ENCODE measurements at places on chromosomes 2 and 18.

DNA sequence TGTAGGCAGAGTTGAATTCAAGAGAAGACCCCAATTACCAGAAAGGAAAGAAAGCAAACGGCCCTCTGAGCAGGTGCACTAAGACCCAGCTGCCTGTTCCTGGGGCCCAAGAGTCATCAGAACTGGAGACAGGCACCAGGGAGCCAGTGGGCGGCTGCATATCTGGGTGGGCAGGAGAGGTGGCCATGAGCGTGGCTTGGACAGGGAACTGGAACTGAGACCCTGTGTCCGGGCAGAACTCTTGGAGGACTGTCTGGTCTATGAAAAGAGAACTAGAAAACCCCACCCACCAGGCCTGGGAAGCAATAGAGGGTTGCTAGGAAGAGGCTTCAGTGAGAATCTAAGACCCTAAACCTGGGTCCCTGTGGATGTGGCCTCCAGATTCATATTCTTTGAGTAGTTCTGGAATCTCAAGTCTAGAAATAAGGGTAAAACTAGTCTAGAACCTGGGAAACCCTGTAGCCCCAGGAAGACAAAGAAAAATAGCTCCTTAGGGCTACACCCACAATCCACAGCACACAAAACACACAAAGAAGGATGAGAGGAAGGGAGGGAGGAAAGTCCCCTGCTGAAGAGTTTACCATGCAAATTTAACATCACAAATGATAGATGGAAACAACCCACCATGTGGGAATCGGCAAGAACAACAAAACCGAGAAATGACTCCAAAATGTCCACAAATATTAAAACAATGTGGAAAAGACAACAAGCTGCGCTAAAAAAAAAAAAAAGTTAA is 147.0 kb downstream of the HDAC4 start:
- DNase-seq = no peak

DNA sequence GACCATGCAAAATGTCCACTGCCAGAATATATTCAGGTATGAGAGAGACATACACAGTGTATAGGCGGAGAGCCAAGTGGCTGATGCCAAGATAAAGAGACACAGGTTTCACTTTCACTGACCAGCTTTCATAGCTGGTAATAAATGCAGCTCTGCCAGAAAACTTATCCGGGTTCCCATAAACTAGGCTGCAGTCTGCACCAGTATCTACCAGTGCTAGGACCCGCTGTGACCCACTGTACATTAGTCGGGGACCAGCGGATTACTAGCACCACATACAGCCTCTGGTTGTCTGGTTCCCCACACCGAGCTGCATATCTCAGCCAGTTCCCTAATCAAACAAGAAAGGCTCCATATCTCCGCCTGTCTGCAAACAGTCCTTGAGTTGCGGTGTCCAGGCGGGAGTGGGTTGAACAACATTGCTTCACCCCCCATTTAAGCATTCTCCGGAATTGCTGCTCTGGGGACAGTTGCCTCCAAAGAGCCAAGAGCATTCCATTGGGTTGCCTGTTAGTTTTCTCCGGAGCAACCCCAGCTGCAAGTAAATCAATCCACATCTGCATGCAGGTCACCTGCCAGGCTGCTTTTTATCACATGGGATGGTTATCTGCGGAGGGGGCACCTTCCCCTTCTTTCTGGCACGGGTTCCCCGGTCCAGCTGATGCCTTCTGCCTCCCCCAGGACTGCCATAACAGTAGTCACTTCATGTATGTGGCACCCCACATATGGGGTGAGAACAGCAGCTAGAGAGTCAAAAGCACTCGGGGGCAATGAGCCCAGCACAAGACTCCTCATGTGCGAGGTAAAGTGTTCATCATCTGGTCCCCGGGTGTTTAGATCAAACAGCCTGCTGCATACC is 18.0 kb upstream of the KLHL23 start:
- DNase-seq = no peak

DNA sequence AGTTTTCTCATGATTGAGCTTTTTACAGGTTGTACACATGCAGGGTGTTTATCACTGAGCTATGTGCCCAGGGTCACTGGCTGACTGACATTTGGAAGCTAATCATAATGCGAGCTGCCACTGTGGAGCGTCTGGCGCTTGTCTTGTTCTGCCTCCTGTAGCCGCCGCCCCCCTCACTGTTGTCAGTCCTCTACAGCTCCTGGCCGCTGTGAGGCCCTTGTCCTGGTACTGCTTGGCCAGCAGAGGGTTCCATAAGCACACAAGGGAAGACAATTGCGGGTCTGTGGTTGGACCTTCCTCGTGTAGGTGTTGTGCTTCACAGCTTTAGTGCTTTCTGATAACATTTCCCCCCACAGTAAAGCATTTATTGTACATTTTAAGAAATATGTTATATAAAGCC is 105.6 kb upstream of the LDLRAD4 start:
- DNase-seq = no peak

- DNase-seq = no peak
Measured at GRCh38 chr2:176682278-176682677, 413.0 kb downstream of the MTX2 start.

DNA sequence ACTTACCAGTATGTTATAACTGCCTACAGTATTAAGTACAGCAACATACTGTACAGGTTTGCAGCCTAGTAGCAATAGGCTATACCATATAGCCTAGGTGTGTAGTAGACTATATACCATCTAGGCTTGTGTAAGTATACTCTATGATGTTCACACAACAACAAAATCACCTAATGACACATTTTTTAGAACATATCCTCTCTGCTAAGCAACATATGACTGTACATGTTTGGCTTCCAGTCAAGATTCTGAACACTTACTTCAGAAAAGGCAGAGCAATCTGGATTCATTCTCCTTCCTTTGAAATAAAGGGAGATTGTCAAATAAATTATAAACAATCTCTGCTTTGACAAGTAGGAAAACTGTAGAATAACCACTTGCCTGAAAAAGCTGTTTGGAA is 81.8 kb downstream of the EXOC6B start:
- peak; percentile 12 for DNase-seq

GRCh38 chr2:32940316-32940997 is 6.3 kb upstream of the LTBP1 start:
- DNase-seq = no peak

DNA sequence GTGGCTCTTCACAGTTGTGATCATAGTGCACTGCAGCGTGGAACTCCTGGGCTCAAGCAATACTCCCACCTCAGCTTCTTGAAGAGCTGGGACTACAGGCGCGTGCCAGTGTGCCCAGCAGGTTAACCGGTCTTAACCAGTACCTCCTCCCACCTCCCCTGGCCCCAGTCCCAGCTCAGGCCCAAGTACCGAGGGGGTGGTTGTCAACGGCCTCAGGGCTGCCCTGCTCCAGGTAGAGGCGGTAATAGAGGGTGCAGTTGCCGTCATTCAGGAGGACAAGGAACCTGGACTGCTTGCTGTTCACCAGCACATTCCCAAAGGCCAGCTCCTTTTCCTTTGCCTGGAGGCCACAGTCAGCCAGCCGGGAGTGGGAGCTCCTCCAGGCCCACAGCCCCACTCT is 19.7 kb downstream of the CFAP65 start:
- DNase-seq = no peak

DNA sequence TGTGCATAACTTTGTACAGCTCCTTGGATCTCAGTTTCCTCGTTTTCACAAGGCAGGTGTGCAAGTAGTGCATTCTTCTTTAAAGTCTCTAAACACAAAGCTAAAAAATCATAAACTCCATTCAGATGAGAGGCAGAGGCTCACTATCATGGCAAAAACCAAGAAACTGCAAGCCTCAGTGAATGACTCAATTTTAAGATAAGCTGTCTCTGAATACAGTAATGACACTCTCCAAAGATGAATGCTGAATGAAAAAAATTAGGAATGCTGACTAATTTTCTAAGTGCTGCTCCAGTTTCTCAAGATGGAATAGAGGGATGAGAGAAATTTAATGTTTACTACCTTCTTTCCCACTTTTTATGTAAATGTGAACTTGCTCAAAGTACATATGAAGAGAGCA is 17.2 kb downstream of the B4GALT6 start:
- DNase-seq = no peak

DNA sequence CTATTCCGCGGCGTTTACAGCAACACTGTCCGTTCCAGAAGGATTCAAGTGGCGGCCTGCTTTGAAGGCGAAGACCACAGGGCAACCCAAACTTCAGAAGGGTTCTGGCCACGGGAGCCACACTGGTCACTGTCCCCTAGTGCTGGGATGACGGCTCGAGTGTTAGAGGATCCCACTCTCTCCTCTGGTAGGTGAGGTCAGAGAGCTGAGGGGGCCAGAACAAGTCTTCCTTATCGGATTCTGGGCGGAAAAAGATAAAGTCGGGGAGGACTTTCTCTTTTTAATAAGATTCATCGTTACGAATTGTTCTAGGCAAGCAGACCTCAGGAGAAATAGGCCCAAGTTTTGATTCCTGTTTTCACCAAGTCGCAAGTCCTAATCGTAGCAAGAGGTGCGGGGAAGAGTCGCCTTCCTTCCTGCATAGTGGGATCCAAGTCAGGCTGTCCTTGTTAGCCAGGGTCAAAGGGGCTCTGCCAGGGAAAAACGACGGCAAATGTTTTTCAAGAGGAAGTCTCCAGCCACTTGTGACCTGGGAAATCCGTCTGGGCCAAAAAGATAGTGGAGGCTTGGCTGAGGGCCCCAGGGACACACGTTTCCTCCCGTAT is 864 bp upstream of the MYL12A start:
- no peak for DNase-seq

DNA sequence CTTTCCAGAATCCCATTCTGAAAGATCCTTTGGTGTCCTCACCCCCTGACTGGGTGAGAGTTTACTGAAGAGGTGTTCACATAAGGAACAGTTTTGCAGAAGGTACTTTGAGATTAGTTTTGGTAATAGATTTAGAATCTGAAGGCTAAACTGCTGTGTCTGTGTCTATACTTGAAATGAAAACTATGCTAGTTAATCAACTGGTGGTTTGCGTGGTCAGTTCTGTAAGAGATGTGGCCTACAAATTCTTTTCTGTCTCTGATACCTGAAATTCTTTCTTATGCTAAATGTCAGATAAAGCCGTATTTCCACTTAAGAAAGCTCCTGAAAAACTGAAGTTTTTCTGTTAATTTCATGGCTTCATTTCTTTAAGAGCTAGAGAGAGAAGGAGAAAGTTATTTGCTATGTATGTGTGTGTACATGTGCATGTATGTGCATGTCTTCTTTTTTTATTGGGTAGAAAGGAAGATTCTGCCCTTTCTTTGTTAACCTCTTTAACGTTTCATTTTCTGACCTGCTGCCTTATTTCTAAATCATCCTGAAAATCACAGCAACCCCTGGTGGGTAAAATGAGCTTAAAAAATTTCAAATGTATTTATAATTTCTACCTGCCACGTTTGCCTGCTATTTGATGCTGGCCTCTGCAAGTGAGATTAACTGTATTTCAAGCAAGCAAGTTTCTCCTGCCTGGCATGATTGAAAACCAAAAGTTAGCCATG is 552.0 kb upstream of the NRP2 start:
- no peak for DNase-seq

- DNase-seq = no peak
Measured at GRCh38 chr2:27573452-27573851, 9.4 kb upstream of the ZNF512 start.

DNA sequence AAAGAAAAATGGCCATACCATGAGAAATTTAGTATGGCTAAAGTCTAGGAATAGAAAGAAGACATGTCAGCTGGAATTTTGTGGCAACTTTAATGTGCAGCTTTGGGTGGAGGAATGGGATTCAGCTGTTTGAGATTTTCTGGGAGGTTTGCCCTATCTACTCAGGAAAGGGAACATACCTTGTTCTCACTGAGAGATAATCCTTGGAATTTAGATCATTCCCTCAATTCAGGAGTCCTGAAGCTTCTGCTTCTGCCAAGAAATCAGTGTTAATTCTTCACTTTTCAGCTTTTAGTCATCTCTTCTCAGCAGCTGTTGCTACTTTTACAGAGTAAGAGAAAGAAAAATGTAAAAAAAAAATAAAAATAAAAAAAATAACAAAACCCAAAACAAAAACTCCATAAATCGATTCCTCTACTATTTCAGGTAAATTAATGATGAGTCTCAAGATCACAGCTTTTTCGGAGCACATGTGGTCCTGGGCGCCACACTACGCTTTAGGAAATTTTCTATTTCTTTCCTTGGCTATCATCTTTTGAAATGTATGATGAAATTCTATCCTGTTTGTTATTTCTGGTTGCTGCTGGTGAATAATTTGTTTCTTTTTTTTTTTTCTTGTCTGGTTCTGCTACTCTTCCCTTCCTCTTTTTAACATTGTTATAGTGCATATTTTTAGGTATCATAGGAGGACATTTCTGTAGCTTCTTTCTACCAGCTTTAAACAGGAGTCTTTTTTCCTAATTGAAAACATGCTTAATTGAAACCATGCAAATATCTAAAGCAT is 18.9 kb upstream of the BAZ2B start:
- no peak for DNase-seq

DNA sequence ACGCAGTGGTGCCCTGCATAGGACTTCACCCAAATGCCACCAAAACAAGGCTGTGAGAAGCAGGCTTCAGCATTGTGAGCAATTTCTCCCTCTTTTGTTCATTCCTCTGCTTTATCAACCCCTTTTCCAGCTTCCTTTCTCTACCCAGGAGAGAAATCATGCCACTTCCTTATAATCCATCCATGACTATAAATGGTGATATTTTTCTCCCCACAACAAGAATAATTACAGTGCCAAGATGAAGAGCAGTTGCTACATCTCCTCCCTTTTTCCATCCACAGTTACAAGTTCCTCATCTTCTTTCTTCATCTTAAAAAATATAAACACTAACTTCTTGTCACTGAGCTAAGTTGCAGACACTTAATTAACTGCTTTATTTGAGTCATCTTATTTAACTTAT is 167.2 kb downstream of the ANTXR1 start:
- no peak for DNase-seq

- DNase-seq = no peak
Measured at GRCh38 chr18:79740521-79741361, 57.0 kb upstream of the KCNG2 start.

- DNase-seq = no peak
Measured at GRCh38 chr18:62634979-62635630, 80.2 kb upstream of the PHLPP1 start.

- peak; percentile 26 for DNase-seq
Measured at GRCh38 chr2:128727914-128728313, 409.2 kb upstream of the HS6ST1 start.

GRCh38 chr2:151905963-151906632 is 77.9 kb upstream of the ARL5A start:
- DNase-seq = no peak

DNA sequence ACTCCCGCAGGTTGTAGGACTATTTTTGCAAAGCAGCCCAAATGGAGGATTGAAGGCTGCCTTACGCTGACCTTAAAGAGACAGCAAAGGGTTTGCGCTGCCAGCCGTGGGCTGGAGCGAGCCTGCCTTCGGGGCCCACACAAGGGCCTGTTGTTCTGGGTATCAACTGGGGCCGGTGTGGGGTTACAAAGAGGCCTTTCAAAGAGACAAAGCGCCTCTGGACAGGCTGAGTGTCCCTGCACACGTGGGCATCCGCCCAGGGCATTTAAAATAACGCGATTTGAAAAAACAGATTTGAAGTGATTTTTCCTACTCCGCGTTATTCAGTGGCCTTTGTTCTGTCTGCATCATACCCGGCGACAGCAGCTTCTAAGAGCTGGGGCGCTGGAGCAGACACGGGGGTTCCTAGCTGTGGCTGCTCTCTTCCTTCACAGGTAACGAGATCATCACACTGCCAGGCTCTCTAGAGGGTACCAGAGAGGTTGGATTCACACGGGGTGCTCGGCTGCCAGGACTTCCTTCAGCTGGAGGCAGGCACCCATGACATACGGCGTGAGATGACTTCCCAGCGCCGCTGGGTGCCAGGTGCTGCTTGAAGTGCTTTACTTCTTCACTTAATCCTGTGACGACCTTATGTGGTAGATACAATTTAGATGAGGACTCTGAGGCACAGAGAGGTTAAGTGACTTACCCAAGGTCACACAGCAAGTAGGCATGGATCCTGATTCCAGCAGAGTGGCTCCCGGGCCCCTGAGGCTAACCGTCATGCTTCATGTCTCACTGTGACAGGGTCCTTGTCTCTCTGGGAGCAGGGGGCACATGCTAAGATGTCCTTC is 32.2 kb downstream of the MAL start:
- no peak for DNase-seq

Data from amniotic stem cell (primary cell).